ENCODE measurements at places on chromosomes 16 and 17.

DNA sequence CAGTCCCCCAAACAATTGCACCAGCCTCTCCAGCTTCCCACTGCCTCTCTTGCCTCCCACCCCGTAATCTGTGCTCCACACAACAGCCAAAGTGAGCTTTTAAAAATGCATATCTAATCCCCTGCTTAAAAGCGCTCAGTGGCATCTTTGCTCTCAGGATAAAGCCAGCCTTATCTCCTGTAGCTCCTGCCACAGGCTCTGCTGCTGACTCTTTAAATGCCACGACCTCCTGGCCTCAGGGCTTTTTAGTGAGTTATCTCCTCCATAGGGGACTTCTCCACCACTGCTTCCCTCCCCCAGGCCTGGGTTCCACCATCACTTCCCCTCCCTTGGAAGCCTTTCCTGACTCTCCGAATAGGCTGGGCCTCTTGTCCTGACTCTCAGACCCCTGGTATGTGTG, 98.6 kb downstream of the GNAO1 start:
- H3K27me3 ChIP-seq: no peaks in the 10 kb centered on the region
- H3K4me3 ChIP-seq: no peak overlapping the region
- no peaks in the 10 kb centered on the region for H3K4me1 ChIP-seq
- no peaks in the 10 kb centered on the region for H3K36me3 ChIP-seq
- no peak for DNase-seq
- no peak overlapping the region for H3K27ac ChIP-seq

- no peak for DNase-seq
- no peak overlapping the region for H3K4me3 ChIP-seq
- no peak overlapping the region for H3K27ac ChIP-seq
- H3K36me3 ChIP-seq: no peaks in the 10 kb centered on the region
- H3K27me3 ChIP-seq: no peaks in the 10 kb centered on the region
These were observed 29.4 kb downstream of the C16orf87 start for GRCh38 chr16:46801428-46802049.

- no peak for DNase-seq
- no peaks in the 10 kb centered on the region for H3K4me1 ChIP-seq
- H3K27ac ChIP-seq: no peak overlapping the region
- H3K36me3 ChIP-seq: no peaks in the 10 kb centered on the region
These were observed 7.1 kb upstream of the MVD start for GRCh38 chr16:88669980-88670379.

- peaks cover 29% of the 10 kb centered on the region for H3K4me1 ChIP-seq
- DNase-seq: no peak
- H3K27ac ChIP-seq: peak overlapping the region; percentile 98
- no peaks in the 10 kb centered on the region for H3K36me3 ChIP-seq
These were observed 9.4 kb upstream of the TMEM88 start for GRCh38 chr17:7845359-7846062.

DNA sequence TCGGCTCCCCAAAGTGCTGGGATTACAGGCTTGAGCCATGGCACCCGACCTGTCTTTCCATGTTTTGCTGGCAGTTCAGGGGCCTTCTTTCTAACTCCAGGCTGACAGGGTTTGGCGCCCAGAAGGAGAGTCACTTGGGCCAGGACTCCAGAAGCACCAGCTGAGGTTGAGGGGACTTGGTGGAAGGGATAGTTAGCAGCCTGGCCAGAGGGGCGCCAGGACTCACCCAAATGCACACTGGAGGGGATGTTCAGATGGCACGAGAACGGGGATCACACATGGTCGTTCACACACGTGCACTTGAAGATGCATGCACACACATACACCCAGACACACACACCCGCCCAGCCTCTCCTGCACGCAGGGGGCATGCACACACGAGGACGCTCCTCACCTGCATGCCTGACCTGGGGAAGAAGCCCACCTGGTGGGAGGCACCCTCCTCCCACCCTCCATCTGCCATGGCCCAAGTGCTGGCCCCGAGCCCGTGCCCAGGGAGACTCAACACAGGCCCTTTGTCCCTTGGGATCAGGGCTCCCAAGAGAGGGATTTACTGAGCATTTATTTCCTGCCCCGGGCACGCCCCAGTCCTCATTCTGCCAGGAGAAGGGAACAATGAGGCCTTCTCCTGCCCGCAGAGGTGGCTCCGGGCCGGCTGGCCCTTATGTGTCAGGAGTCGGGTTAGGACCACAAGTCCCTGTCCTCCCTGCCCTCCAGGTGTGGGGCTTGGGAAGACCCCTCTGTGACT, 2.3 kb upstream of the PRSS21 start:
- H3K4me1 ChIP-seq: no peaks in the 10 kb centered on the region
- no peak for DNase-seq
- H3K27ac ChIP-seq: no peak overlapping the region
- H3K36me3 ChIP-seq: no peaks in the 10 kb centered on the region

DNA sequence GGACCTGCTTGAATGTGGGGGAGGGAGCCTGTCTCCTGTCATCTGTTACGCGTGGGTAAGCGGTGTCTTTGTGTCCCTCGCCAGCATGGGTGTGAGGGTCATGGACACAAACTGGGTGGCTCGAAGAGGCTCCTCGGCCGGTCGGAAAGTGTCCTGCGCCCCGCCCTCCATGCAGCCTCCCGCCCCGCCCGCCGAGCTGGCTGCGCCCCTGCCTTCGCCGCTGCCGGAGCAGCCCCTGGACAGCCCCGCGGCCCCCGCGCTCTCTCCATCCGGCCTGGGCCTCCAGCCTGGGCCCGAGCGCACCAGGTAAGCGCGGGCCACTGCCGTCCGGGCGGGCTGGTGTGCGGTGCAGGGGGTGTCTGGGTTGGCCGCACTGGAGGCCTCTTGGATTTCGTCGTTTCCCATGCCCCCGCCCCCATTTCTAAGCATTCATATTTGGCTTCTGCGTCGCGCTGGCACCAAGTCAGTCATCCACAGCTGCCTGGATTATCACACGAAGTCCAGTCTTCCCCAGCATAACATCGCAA, 43.8 kb downstream of the ELAC2 start:
- H3K27ac ChIP-seq: no peak overlapping the region
- no peak for DNase-seq
- peak overlapping the region; percentile 51 for H3K4me3 ChIP-seq
- no peaks in the 10 kb centered on the region for H3K36me3 ChIP-seq
- H3K27me3 ChIP-seq: peaks cover 2% of the 10 kb centered on the region

- no peaks in the 10 kb centered on the region for H3K27me3 ChIP-seq
- no peaks in the 10 kb centered on the region for H3K4me1 ChIP-seq
- no peaks in the 10 kb centered on the region for H3K36me3 ChIP-seq
- no peak overlapping the region for H3K4me3 ChIP-seq
- no peak for DNase-seq
These were observed 23.5 kb downstream of the AATF start for GRCh38 chr17:36972186-36972700.

- H3K4me1 ChIP-seq: no peaks in the 10 kb centered on the region
- no peak overlapping the region for H3K27ac ChIP-seq
- no peaks in the 10 kb centered on the region for H3K27me3 ChIP-seq
- no peak for DNase-seq
These were observed 1.4 kb downstream of the KRT38 start for GRCh38 chr17:41439375-41439774.

- no peaks in the 10 kb centered on the region for H3K27me3 ChIP-seq
- DNase-seq: no peak
- no peaks in the 10 kb centered on the region for H3K36me3 ChIP-seq
These were observed 72.9 kb downstream of the JPH3 start for GRCh38 chr16:87675111-87675719.

DNA sequence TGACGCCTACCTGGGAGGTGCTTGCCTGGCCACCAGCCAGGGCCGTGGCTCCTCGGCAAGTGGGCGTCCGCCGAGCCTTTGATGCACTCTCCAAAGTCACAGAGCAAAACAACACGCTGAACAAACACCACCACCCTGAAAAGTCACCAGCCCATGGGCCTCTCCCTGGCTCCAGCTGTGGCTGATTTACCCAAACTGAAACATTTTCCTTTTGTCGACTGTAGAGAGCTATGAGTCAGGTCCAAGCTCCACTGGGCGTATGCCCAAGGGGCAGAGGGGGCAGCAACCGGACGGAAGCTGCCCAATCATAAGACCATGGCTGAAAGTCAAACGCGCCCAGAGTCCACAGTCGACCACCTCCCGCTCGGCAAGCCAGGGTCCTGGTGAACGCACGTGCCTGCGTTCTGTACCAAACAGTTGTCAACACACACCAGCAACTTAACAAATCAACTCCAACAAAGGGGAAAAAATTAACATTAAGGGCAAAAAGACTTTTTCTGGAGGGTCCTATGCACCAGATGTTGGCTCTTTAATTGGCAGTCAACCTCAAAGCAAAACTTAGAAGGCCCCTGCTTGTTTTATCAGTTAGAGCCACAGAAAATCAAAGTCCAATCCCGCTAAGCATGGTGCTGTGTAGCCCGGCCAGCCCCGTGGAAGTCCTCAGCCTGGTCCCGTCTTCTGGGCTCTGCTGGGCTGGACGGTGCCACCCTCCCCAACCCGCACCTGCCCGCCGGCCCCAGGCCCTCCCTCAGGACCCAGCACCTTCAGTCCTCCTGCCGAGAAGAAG, 47.3 kb downstream of the TBC1D16 start:
- peak; percentile 77 for DNase-seq
- H3K4me1 ChIP-seq: peaks cover 35% of the 10 kb centered on the region
- H3K27ac ChIP-seq: peak overlapping the region; percentile 80
- no peak overlapping the region for H3K4me3 ChIP-seq

- peaks cover 33% of the 10 kb centered on the region for H3K4me1 ChIP-seq
- H3K4me3 ChIP-seq: peak overlapping the region; percentile 83
These were observed 550 bp downstream of the EIF4A3 start for GRCh38 chr17:80146121-80147034.

DNA sequence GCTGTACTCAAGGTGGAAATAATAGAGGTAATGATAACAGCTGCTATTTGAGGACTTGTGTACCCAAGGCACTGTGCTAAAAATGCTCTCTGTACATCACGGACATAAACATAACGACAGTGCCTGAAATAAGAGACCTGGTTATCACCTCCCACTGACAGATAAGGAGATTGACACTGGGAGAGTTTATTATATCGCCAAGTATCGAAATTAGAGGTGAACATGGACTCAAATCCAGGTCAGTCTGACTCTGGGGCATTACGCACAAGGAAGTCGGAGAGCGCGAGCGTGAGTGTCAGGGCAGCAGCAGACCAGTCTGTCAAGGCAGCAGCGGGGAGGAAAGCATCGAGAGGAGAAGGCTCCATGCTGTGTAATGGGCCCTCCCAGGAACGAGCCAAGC, 57.1 kb downstream of the GOSR1 start:
- no peaks in the 10 kb centered on the region for H3K27me3 ChIP-seq
- DNase-seq: no peak
- H3K27ac ChIP-seq: no peak overlapping the region
- H3K36me3 ChIP-seq: no peaks in the 10 kb centered on the region

- no peaks in the 10 kb centered on the region for H3K4me1 ChIP-seq
- H3K27ac ChIP-seq: no peak overlapping the region
- H3K4me3 ChIP-seq: no peak overlapping the region
- H3K36me3 ChIP-seq: no peaks in the 10 kb centered on the region
These were observed 24.4 kb downstream of the GLP2R start for GRCh38 chr17:9850151-9850550.

DNA sequence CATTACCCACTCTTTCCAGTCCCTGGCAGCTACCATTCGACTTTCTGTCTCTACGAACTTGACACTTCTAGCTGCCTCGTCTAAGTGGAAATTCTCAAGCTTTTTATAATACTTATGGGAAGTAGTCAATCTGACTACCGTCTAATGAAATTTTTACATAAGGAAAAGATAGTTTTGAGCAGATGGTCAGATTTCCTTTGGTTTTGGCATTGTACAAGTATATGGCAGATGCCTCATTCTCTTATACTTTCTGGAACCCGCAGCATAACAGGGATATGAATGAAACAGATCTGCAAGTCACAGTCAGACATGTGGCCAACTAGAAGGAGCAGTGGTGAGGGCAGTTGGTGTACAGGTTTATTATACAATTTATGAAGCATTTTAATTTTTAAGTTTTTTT, 146.0 kb downstream of the PITPNC1 start:
- H3K36me3 ChIP-seq: no peaks in the 10 kb centered on the region
- no peak for DNase-seq
- no peaks in the 10 kb centered on the region for H3K27me3 ChIP-seq
- H3K4me1 ChIP-seq: peaks cover 12% of the 10 kb centered on the region
- H3K27ac ChIP-seq: no peak overlapping the region

- no peaks in the 10 kb centered on the region for H3K4me1 ChIP-seq
- no peak overlapping the region for H3K4me3 ChIP-seq
- no peaks in the 10 kb centered on the region for H3K27me3 ChIP-seq
- peak; percentile 20 for DNase-seq
- no peaks in the 10 kb centered on the region for H3K36me3 ChIP-seq
These were observed 63.6 kb downstream of the NUP93 start for GRCh38 chr16:56793492-56793891.

GRCh38 chr17:41417576-41418015, 6.8 kb downstream of the KRT37 start:
- H3K4me3 ChIP-seq: no peak overlapping the region
- no peaks in the 10 kb centered on the region for H3K27me3 ChIP-seq
- H3K27ac ChIP-seq: no peak overlapping the region
- no peak for DNase-seq
- no peaks in the 10 kb centered on the region for H3K36me3 ChIP-seq

- H3K4me3 ChIP-seq: no peak overlapping the region
- no peaks in the 10 kb centered on the region for H3K36me3 ChIP-seq
- no peak overlapping the region for H3K27ac ChIP-seq
These were observed 4.5 kb upstream of the RAB40C start for GRCh38 chr16:585351-585750.

DNA sequence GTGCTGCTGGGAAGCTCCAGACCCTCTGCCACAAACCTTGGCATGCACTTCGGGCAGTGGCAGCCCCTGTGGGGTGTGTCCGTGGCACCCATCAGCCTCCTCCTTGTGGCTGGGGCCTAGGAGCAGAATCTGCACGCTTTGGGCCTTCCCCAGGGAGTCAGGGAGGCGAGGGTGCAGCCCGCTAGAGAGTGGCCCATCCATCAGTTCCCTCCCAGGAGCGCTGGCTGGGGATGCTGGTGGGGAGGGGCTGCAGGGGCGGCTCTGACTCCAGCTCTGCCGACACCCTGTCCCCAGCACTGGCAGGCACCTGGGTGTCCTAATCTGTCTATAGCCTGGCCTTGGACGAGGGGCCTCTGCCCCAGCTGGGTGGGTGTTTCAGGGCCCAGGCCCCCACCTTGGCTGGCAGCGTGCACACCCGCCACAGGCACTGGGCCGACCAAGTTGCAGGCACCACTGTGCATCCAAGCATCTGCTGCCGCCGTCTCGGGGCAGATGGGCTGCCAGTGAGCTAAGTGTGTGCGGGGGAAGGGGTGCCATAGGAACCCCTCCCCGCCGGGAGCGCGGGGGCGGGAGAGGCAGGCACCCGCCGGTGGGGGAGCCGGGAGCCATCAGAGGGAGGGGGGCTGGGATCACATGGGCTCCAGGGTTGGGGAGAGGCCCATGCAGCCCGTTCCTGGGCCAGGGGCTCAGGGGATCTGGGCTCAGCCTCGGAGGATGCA, 30.2 kb downstream of the ENDOV start:
- H3K36me3 ChIP-seq: no peaks in the 10 kb centered on the region
- H3K4me1 ChIP-seq: peaks cover 16% of the 10 kb centered on the region
- no peaks in the 10 kb centered on the region for H3K27me3 ChIP-seq

DNA sequence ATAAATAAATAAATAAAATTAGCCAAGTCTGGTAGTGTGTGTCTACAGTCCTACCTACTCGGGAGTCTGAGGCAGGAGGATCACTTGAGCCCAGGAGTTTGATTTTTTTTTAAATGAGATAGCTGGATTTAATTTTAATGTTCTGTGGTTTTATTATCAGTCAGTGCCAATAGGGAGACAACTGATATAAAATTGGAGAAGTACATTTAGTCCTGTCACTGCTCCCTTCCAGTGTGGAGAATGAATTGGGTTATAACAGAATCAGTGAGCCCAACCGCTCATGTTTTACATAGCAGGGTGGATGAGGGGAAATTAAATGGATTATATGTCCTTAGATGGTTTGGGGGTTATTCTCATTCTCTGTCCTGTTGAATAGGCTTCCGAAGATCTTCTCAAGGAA, 6.2 kb downstream of the NME1 start:
- H3K27ac ChIP-seq: no peak overlapping the region
- H3K27me3 ChIP-seq: no peaks in the 10 kb centered on the region
- no peak for DNase-seq

Data from adrenal gland (tissue), 19 donors.